IMR-90 (cell line): ENCODE measurements at places on chromosomes 11 and 22. TPM values are rescaled to one million over a fixed set of nuclear protein-coding genes. Genes with fewer than 3 reads are reported as not detected.

Gene OR2AG1
- not detected in 2 replicates for polyA plus RNA-seq

Gene BRSK2
- polyA plus RNA-seq: 0.55 and 0.62 TPM in 2 replicates

Gene ALKBH3
- polyA plus RNA-seq: 27.7 and 28.3 TPM in 2 replicates

Gene CRYBB2
- not detected in 2 replicates for polyA plus RNA-seq

Gene C22orf39
- 8.9 and 10.2 TPM in 2 replicates for polyA plus RNA-seq

Gene CDC42EP2
- polyA plus RNA-seq: 27.5 and 31.3 TPM in 2 replicates

Gene SMPD1
- polyA plus RNA-seq: 108 and 118 TPM in 2 replicates

Gene TRIM3
- polyA plus RNA-seq: 22.3 and 23.7 TPM in 2 replicates

Gene ART5
- polyA plus RNA-seq: not detected in 2 replicates

Gene MS4A6A
- not detected in 2 replicates for polyA plus RNA-seq

Gene KCNJ11
- not detected in 2 replicates for polyA plus RNA-seq

Gene OR2AG2
- 0.22 and 0.29 TPM in 2 replicates for polyA plus RNA-seq

Gene PLEKHB1
- polyA plus RNA-seq: 0.79 and 0.86 TPM in 2 replicates

Gene NLRP6
- not detected in 2 replicates for polyA plus RNA-seq

Gene OR51I2
- not detected in 2 replicates for polyA plus RNA-seq

Gene OR5T1
- polyA plus RNA-seq: not detected in 2 replicates

Gene ZC3H7B
- 72.3 and 81.6 TPM in 2 replicates for polyA plus RNA-seq
